ENCODE measurements at places on chromosomes 16 and 17.

- no peak for DNase-seq
These were observed 2.7 kb upstream of the CDH11 start for GRCh38 chr16:65124596-65124995.

DNA sequence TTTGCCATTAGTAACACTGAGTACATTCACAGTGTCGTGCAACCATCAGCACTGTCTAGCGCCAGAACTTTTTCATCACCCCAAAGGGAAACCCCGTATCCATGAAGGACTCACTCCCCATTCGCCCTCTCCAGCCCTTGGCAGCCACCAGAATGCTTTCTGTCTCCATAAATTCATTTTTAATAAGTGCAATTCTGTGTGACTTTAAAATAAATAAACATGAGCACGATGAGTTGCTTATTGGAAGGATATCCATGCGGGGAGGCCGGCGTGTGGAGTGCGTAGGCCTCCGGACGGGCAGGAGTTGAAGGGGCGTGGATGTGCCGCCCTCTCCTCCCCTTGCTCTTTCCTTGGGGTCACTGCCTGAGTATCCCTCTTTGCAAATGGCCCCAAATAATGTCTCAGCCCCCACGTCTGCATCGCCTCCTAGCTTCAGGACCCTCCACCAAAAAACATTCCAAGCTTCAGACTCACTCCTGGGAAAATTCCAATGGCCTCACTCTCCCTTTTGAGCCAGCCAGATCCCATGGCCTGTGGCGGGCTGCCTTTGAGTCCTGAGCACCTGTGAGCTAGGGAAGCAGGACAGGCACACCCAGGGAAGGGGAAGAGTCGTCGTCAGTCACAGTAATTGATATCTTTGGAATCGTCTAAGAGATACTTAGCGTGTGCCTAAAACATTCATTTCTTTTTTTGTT lies 306.3 kb downstream of the SEC14L1 start:
- peak; percentile 27 for DNase-seq

DNA sequence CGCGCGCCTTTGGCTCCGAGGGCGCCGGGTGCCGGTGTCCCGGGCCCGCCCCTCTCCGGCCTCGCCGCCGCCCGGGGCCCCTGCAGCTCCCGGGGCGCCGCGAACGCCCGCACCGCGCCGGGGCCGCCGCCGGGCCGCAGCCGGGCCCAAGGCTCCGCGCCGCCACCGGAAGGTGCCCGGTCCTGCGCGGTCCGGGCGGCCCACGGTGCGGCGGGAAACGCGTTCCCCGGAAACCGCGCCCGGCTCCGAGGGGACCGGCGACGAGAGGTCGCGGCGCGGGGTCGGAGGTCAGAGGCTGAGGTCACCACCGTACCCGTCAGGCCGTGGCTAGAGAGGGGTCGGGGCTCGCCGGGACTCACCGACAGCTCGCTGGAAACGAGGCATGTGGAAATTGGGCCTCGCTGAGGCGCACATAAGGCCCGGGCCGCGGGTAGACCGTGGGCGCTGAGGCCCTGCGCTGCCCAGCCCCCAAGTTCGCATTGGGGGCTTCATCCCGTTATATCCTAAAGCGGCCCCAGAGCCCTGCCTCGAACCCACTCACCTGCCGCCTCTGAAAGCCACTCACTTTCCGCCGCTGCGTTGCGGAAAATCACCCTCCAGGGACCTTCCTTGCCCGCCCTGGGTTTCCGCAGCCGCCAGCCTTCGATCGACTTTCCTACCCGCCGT lies at the start of gene DUS1L:
DUS1L (minus strand) TSS at position 167 of the 666 bp plus-strand sequence. CDS start 745 bp downstream, outside the sequence.
- DNase-seq = peak; percentile 88

GRCh38 chr16:24737391-24737871 lies 8.0 kb downstream of the TNRC6A start:
- no peak for DNase-seq

GRCh38 chr17:17322516-17323510 lies 19.6 kb downstream of the NT5M start:
- no peak for DNase-seq

GRCh38 chr16:79848719-79849118 lies 248.2 kb upstream of the MAF start:
- peak; percentile 39 for DNase-seq

DNA sequence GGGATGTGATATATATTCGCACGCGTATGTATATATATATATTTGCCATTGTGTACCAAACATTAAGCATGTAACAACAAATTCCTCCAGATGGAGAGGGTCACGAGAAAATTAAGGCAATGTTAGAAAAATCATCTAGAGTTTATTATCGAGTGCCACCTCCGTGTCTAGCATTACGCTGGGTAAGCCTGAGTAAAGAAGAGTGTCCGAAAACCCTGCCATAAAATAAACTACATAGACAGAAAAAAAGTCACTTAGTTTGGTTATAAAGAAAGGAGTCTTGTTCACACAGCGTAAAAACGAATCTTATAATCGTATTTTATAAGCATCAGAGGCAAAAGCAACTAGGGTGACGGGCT lies 644 bp upstream of the RHOT1 start:
- no peak for DNase-seq

DNA sequence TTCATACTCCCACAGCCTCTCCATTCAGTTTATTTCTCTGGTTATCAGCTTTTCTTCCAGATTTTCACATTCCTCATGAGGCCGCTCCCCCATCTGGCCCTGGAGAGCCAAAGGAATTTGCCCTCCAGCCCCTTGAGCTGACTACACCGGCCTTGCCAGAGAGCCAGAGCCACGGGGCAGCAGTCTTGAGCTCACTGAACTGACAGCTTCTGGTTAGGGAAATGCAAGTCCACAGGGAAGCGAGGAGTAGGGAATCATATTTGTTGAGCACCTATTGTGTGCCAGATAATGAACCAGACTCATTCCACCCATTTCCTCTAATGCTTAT lies 102.4 kb downstream of the ABCC12 start:
- no peak for DNase-seq

- DNase-seq = no peak
These were observed 1.4 kb downstream of the GPR139 start for GRCh38 chr16:20072146-20072873.

All from right cardiac atrium (tissue), 5 donors.